Stimulated activated CD4-positive, alpha-beta T cell treated with anti-CD3 and anti-CD28 coated beads, Interleukin-15, amount 100 ng/mL, for 1 hour (primary cell): ENCODE measurements at places on chromosomes 4 and X.

- DNase-seq, result no peak
These were observed 707.1 kb upstream of the SLIT2 start for GRCh38 chr4:19544446-19545125.

DNA sequence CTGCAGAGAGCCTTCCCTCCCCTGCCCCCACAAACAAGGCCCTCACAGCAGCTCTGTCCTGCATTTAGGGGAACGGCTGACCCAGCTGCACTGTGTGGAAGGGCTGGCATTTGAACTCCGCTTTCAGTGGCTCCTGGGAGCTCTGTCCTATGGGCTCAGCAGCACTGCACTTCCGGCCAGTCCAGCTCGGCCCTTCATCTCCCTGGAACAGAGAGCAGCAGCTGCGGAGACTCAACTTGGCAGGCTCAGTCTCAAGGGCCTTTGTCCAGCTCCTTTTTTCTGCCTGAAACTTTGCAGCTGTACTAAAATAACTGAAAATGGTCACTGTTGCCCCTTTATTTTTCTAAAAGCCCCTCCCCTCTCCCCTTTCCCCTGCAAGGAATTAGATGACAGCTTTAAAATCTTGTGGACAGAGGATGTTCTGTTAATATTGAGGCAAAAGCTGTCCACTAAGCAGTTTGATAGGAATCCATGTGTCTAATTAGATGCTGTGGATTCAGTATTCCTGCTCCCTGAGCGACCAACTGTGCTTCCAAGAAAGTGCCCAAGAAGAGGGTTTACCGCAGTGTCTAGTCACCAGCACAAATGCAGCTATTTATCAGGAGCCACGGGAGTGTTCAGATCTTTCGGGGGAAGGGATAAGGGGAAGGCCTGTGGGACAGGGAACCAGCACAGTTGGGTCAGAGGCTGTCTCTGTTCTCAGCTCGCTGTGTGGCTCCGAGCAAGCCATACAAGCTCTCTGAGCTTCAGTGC lies 133.1 kb downstream of the AFAP1 start:
- no peak for DNase-seq

GRCh38 chr4:24488399-24489164 lies 95.8 kb downstream of the DHX15 start:
- DNase-seq, result peak; percentile 44

GRCh38 chr4:38612646-38613414 lies 51.2 kb upstream of the KLF3 start:
- no peak for DNase-seq

GRCh38 chr4:22712529-22712928 lies 19.8 kb downstream of the GBA3 start:
- no peak for DNase-seq

DNA sequence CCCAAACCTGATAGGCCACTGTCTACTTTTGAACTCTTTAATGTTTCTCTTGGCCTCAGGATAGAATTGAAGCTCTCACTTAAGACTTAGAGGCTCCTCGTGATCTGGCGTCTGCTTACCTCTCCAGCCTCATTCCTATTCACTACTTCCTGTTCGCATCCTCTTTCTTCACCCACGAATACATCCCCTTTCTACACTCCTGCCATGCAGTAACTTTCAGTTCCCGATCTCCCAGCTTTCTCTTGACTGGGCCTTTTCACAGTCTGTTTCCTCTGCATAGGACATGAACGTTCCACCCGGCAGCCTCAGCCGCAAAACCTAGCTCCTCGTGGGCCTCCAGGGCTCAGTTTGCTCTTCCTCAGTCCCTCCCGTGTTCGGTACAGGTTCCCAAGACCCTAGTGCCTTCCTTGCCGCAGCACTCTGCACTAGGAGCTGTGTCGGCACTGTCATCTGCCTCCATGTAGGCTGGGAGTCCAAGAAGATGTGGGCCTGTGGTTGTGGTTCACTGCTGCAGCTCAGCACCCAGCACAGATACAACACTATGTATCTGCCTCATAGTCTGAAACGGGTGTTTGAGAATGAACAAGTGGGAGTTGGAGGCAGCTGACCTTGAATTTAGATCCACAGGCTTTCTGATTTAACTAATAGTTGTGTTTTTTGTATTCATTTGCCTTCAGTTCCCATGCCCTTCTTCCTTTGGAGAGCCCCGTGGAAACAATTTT lies 15.8 kb downstream of the RPL39 start:
- no peak for DNase-seq

GRCh38 chr4:7863911-7864681 lies 75.6 kb downstream of the AFAP1 start:
- DNase-seq, result no peak

DNA sequence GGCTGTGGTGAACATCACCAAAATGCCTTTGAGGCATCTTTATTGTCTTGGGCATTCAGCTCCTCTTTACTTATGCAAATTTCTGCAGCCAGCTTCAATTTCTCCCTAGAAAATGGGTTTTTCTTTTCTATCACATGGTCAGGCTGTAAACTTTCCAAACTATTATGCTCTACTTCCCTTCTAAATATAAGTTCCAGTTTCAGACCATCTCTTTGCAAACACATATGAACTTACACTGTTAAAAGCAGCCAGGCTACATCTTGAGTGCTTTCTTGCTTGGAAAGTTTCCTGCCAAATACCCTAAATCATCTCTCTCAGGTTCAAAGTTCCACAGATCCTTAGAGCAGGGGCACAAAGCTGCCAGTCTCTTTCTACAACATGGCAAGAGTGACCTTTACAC lies 13.2 kb downstream of the SCLT1 start:
- no peak for DNase-seq

DNA sequence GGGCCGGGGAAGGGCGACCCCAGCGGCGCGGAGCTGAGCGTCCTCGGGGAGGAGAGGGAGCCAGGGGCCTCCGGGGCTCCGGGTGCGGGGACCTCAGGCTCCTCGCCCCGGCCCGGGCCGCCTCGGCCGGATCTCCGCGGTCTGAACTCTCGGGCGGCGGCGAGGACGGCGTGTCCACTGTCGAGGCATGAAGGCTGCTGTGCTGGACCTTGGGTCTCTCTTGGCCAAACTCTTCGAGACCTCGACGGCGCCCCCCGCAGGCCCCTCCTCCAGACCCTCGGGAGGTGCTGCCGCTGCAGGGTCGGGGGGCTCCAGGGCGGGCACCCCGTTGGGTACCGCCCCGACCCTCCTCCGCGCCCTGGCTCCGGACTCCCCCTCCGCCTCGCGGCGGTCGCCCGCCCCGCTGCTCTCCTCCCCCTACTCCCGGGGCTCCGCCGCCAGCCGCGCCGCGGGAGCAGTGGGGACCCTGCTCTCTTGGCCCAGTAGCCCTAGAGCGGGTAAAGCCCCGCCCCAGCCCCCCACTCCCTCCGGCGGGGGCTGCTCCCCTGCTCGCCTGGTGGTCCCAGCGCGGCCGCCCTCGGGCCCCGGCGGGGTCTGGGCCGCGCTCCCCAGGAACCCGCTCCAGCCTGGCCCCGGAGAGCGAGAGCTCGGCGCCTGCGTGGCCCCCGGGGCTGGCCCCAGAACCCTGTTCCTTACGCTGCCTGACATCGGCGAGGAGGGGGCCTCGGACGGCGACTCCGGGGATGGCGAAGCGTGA lies 564 bp downstream of the FAM149A start:
- no peak for DNase-seq

GRCh38 chr4:20590849-20591248 lies 109.4 kb upstream of the PACRGL start:
- no peak for DNase-seq

- DNase-seq, result no peak
These were observed 144.0 kb downstream of the SH3KBP1 start for GRCh38 chrX:19743386-19743785.

DNA sequence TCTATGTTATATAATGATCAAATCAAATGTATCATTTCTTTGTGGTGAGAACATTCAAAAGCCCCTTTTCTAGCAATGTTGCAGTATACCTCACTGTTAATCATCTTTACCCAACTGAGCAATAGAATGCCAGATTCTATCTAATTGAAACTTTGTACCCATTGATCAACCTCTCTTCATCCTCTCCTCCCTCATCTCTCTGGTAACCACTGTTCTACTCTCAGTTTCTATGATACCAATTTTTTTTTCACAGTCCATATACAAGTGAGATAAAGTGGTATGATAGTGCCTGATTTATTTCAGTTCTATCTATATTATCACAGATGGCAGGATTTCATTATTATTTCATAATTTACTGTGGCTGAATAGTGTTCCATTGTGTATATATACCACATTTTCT lies 209.8 kb downstream of the SPCS3 start:
- no peak for DNase-seq

GRCh38 chrX:41332408-41333002 lies 1.5 kb upstream of the DDX3X start:
- no peak for DNase-seq

- DNase-seq, result no peak
These were observed 15.4 kb downstream of the FAM9C start for GRCh38 chrX:13028871-13029636.

DNA sequence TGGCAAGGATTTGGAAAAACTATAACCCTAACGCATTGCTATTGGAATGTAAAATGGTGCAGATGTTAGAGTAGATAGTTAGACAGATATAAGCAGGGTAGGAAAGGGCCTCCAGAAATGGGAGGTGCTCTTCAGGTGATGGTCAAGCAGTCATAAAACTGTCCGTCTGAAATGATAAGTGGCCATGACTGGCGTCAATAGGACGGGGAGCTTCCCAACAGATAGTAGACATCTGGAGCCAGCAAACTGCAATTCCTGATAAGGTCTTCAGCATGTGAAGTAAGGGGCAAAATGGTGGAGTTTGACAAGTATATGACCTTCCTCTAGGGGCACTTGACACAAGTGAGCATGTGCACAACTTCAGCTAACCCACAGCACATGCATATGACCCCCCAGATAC lies 250.4 kb downstream of the MAGEB5 start:
- no peak for DNase-seq

- DNase-seq, result no peak
These were observed 85.1 kb downstream of the APBB2 start for GRCh38 chr4:41129128-41129754.

- no peak for DNase-seq
These were observed 105.9 kb upstream of the SLC7A11 start for GRCh38 chr4:138348055-138348454.

DNA sequence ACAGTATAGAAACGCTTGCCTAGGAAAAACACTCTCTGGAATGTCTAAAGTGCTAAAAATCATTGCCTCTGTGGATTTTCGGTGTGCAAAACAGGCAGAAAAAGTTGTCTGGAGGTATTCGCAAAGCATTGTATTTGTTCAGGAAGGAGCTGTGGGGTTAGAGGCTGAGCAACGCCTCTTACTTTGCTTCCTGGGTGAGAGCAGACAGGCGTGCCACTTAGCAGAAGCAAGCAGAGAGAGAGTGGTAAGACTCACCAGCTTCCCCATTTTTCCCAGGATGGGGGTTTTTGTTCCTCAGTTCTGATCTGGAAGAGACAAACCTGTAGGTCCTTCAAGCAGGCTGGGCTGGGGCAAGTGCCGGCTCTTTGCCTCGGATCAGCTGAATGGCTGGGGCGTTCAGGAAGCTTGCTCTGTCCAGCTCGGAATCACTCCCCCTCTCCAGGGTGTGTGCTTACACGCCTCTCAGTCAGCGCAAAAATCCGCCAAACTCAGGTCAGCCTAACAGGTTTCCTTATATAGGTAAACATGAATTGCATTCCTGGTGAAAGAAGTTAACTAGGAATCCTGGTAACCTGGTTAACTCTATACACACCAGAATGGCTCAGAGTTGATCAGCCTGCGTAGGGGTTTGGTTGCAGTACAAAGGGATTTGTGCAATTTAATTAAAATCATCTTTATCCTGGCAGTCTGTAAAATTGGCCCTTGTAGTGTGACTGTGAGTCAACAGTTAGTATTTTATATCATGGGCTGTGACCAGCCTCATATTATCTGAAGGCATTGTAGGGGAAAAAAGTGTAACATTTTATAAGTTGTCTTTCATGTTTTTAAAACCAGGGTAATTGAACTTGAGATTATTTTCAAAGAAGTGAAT lies 213.1 kb upstream of the MID1 start:
- DNase-seq, result no peak

GRCh38 chr4:56666279-56666678 lies 14.8 kb downstream of the HOPX start:
- no peak for DNase-seq

- no peak for DNase-seq
These were observed 4.1 kb downstream of the OPHN1 start for GRCh38 chrX:68429216-68429615.

DNA sequence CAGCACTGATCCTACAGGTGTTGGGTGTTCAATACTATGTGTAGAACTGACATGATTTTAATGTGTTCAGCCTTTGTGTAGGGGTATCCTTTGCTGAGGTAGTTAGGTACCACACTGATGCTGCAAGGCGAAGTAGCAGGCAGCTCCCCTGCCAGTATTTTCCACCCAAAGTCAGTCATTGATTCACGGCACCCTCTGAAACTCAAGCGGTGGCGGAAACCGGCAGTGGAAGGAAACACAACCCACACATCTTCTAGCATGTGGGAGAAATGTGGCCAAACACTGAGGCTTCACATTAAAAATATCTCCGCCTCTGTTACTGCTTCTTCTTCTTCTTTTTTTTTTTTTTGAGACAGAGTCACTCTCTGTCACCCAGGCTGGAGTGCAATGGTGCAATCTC lies 126.3 kb downstream of the AASDH start:
- DNase-seq, result peak; percentile 16

DNA sequence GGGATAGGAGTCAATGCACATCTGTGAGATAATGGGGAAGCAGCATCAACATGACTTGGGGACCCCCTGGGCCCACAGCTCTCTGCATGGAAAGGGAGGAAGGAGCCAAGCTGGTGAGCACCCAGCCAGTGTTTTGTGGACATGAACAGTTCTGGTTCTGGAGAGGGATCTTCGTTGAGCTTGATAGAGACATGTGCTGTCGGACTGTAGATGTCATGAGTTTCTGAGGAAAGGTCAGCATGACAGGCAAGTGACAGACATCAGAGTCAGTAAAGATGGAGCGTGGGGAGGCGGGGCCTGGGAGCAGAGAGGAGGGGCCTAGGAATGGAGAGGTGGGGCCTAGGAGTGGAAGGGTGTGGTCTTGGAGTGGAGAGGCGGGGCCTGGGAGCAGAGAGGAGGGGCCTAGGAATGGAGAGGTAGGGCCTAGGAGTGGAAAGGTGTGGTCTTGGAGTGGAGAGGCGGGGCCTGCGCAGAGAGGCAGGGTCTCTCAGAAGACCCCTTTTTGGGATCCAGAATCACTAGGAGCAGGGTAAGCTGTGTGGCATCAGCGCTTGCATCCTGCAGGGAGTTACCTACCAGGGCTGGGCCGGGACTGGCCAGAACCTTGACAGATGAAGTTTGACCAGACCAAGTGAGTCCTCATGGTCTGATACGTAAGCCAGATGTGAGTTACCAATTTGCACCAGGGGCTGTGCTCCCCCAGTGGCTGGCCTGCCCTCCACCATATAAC lies 33.7 kb downstream of the PIGG start:
- no peak for DNase-seq

DNA sequence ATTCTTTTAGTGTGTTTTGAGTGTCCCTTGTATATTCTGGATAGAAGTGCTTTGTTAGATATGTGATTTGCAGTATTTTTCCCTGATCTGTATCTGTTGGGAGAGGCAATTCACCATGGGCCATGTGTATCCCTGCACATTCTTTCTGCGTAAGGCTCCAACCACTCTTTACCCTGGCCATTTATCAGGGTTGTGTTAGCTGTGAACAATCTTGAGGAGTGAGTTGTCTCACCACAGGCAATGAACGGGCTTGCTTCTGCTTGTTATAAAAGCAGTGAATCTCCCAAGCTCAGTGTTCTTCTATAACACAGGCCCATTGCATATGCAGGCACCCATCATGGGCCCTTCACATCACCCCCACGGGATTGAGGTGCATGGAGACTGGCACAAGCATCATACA lies 18.9 kb upstream of the SMIM10 start:
- no peak for DNase-seq
